ENCODE measurements at places on chromosomes 7 and 10.

GRCh38 chr10:75108684-75109458, 2.6 kb upstream of the SAMD8 start:
- no peak for DNase-seq

DNA sequence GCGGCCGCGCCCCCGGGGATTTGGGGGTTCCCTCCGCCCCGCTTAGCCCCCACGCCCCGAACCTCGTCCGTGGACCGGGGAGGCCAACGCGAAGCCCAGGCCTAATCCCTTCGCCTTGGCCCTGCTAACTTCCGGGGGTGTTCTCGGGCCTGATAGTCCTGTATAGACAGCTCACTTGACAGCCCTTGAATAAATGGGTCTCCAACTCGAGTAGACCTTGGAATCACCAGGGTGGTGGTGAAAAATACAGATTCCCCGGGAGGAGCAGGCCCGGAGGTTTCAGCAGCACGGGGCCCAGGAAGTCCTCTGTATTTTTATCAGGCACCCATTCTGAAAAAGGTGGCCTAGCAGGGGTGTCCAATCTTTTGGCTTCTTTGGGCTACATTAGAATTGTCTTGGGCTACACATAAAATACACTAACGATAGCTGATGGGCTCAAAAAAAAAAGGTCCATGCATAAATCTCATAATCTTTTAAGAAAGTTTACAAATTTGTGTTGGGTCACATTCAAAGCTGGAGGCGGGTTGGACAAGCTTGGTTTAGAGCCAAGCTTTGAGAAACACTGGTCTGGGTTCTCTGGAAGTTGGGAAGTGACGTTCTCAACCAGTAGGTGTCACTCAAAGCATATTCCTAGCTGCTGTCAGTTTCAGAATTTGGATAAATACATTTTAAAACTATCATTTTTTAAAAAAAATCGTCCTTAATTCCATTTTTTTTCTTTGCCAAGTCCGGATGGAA, 221.7 kb downstream of the PHTF2 start:
- DNase-seq, result peak; percentile 26

DNA sequence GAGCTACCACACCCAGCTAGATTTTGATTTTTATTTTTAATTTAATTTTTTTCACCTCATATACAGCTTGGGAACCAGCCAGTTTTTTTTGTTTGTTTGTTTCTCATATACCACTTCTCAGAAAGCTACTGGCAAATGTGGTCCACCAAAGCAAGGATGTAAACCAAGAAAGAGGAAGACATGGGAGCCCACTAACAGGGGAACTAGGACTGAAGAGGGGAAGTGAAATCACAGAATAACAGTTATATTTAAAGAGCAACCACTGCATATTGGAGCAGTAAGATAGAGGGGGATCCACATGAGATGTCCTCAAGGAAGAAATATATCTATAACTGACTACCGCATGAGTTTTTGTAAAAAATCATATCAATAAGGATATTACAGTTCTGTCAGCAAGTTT, 10.5 kb downstream of the CPVL start:
- no peak for DNase-seq

DNA sequence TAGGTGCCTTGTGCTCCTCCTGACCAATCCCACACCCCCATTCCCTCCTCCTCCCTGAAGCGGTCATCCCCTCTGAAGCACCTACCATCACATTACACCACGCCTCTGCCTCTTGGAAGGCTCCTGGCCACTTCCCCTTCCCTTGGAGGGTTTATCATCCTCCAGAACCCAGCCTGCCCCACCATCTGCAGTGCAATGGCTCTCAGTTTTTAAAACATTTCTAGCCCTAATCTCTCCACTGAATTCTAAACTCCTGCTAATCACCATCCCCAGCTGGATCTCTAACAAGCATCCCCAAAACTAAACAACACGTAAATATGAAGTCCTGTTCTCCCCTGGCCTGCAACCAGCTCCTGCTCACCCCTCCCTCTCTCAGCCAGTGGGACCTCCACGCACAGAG, 70.6 kb downstream of the PIP4K2A start:
- no peak for DNase-seq

- no peak for DNase-seq
Measured at GRCh38 chr7:990352-990932, 7.5 kb downstream of the CYP2W1 start.

DNA sequence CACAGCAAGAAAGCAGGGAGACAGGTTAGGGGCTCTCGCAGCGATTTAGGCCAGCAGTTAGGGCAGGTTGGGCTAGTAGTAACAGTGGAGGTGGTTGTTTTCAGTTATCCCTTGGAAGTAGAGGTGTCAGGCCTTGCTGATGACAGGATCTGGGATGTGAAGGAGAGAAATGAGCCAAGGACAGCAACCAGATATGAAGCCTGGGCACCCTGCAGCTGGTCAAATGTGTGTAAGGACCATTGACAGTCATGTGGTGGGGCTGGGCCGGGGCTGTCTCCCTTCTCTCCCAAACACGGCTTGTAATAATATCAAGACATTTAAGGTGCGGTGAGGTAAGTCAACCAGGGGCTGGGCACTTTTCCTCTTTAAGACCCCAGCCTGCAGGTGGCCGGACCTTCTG, 112.5 kb upstream of the IGFBP3 start:
- no peak for DNase-seq

- DNase-seq, result peak; percentile 78
Measured at GRCh38 chr7:2717293-2718261, 29.6 kb downstream of the AMZ1 start.

GRCh38 chr7:130278860-130279259, 12.2 kb downstream of the CPA2 start:
- no peak for DNase-seq

DNA sequence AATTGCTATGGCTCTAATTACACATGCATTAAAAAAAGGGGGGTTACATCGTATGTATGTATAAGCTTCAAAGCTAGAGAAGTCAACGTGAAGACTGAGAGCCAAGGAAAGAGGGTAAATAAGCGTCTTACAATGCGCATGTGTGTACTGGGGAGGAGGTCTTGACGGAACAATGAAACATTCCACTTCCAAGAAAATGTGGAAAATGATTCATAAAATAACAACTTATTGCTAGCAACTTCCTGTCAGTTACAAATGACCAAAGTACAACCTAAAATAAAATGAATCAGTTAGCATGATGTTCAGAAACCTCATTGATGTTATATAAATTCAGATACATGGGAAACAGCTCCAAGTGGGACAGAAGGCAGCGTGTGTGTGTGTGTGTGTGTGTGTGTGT, 104.1 kb upstream of the RHEB start:
- DNase-seq, result no peak

GRCh38 chr7:116548506-116548905, 23.7 kb downstream of the CAV1 start:
- no peak for DNase-seq

GRCh38 chr7:104156842-104157277, 51.0 kb downstream of the ORC5 start:
- peak; percentile 19 for DNase-seq

- no peak for DNase-seq
Measured at GRCh38 chr7:121003986-121004685, 15.6 kb downstream of the CPED1 start.

DNA sequence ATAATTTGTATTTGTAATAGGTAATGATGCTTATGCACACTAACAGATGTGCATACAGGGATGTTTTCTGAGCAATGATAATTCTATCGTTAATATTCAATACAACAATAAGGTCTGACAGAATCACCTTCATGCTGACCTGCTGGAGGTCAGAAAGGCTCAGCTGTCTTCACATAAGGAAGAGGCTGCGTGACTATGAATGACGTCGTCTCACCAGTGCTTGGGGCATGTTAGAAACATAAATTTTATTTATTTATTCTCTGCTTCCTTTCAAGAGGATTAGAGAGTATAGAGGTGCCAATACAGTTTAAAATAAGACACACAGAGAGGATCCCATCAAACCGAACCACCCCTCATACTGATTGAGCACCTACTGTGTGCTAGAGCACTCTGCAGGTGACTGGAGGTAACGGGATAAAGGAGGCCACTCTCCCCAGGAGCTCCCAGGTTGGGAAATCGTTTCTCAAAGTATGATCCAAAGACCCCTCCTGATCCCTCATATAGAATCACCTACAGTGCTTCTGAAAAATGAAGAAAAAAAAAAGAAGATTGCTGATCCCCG, 265.6 kb upstream of the NPVF start:
- no peak for DNase-seq

DNA sequence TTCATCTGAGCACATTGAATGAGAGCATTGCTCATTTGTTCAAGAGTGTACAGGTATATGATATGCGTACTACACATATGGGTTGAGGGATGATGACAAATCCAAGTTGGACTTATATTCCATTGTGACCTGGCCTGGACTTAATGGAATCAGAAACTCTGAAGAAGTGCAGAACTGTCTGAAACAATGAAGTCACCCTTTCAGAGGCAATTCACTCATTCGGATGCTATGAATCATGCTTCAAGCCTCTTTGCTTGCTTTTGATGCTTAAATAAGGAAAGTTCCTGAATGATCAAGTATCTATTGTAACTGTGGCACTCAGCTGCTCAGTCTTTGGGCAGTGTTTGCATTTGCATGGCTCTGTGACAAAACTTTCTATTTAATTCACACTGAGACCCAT, 93.4 kb downstream of the ZNF365 start:
- DNase-seq, result no peak

- no peak for DNase-seq
Measured at GRCh38 chr7:79681454-79681853, 228.0 kb upstream of the MAGI2 start.

- no peak for DNase-seq
Measured at GRCh38 chr10:130189608-130190054, 53.4 kb downstream of the GLRX3 start.

DNA sequence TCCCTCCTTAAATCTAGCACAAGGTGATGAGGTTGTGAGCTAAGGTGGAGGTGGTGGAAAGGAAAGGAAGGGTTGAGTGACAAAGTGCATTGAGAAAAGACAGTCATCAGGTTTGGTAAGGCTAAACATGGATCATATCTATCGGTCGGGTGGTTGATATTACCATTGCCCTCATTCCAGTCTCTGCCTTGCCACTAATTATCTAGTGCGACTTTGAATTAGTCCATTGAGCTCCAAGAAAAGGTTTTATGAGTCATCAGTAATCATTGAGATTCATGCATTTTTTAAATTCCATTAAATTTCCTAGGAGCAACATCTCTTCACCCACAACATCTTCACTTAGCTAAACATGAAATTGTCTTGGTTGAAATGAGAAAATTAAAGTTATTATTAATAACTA, 68.9 kb upstream of the FRMD4A start:
- DNase-seq, result no peak

DNA sequence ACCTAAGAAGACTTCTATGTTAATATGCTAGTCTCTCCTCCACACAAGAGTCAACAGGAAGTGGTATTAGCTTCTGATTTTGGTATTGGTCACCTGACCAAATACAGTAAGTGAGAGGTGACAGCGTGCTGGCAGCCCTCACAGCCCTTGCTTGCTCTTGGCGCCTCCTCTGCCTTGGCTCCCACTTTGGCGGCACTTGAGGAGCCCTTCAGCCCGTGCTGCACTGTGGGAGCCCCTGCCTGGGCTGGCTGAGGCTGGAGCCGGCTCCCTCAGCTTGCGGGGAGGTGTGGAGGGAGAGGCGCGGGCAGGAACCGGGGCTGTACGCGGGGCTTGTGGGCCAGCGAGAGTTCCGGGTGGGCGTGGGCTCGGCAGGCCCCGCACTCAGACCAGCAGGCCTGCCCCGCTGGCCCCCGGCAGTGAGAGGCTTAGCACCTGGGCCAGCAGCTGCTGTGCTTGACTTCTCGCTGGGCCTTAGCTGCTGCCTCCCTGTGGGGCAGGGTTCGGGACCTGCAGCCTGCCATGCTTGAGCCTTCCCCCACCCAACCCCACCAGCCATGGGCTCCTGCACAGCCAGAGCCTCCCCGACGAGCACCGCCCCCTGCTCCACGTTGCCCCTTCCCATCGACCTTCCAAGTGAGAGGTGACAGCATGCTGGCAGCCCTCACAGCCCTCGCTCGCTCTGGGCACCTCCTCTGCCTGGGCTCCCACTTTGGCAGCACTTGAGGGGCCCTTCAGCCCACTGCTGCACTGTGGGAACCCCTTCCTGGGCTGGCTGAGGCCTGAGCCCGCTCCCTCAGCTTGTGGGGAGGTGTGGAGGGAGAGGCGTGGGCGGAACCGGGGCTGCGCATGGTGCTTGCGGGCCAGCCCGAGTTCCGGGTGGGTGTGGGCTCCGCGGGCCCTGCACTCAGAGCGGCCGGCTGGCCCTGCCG, 4.2 kb upstream of the ACSL5 start:
- no peak for DNase-seq

DNA sequence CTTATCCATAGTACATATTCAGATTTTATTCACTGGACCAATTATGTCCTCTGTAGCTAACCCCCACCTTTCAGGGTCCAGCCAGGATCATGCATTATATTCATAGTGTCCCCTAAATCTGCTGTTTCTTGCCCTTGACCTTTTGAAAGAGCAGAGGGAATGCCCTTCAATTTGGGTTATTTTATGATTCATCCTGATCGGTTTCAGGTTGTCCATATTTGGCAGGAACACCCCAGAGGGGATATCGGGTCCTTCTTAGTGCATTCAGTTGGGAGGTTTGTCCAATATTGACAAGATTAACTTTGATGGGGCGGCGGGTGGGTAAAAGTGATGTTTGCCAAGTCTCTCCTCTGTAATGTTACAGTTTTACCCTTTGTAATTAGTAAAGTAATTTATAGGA, 60.9 kb downstream of the SHH start:
- no peak for DNase-seq

DNA sequence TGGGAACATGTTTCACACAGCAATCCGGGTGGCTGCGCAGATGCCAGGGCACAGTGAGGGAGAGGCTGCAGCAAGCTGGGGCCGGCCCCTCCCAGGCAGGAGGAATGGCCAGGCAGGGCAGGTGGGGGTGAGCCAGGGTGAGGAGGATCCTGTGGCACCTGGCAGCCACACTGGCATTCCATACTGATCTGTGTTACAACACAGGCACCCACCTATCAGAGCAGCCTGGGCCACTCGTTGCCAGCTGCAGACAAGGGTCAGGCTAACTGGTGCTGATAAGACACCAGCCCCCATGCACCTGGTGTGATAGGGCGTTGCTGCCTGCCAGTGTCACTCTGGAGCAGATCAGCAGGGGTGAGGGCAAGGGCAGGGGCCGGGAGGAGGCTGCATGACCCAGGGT, 16.6 kb upstream of the RET start:
- DNase-seq, result no peak

DNA sequence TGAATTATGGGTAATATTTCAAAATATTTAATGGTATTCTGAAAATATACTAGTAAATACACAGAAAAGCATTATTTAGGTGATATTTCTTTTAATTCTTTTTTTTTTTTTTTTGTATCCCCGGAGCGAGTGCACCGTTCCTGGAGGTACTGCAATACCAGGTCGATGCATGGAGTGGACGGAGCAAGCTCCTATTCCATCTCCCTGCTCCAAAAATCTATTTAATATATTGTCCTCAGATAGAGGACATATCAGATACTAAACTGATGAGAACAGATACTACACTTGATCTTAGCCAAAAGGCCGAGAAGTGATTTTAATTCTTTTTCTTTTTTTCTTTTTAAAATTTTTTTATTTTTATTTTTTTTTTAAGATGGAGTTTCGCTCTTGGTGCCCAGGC, 10.8 kb downstream of the BTRC start:
- no peak for DNase-seq
